ENCODE measurements at places on chromosomes 11 and 22.

DNA sequence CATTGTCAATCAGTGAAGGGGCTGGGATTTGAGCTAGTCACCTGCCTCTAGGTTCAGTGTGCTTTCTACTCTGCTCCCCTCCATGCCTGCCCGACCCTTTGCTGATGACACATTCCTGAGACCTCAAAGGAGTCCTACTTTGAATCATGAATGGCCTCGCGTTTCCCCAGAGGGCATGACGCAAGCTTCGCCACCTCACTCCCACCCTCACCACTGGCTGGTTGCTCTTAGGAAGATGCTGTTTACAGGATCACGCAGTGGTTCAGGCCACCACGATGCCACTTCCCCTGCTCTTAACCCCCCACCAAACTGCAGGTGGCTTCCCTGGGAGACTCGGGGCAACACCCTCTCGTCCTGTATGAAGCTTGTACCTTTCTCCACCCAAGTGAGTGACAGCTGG lies 62.9 kb upstream of the B3GAT1 start:
- DNase-seq = no peak

GRCh38 chr11:24833573-24833972 lies 336.7 kb downstream of the LUZP2 start:
- no peak for DNase-seq

DNA sequence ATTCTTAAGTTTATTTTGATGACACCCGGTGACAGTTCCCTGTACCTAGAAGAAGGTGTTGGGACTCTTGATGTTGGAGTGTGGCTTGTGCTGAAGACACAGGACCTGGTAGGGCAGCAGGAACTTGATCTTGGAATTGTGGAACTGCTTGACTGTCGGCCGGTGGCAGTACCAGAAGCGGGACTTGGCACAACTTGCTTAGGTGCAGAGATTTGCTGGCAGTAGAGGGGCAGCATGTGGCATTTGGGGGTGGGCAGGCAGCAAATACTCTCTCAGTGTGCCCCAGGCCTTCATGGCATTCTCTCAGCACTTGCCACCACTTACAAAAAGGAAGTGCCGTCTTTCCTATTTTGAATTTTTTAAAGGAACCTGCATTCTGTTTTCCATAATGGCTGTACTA lies 3.6 kb downstream of the PEX26 start:
- no peak for DNase-seq

- no peak for DNase-seq
These were observed 76.1 kb downstream of the PGR start for GRCh38 chr11:101053492-101053891.

- no peak for DNase-seq
These were observed 20.2 kb downstream of the RTN4RL2 start for GRCh38 chr11:57480409-57481137.

DNA sequence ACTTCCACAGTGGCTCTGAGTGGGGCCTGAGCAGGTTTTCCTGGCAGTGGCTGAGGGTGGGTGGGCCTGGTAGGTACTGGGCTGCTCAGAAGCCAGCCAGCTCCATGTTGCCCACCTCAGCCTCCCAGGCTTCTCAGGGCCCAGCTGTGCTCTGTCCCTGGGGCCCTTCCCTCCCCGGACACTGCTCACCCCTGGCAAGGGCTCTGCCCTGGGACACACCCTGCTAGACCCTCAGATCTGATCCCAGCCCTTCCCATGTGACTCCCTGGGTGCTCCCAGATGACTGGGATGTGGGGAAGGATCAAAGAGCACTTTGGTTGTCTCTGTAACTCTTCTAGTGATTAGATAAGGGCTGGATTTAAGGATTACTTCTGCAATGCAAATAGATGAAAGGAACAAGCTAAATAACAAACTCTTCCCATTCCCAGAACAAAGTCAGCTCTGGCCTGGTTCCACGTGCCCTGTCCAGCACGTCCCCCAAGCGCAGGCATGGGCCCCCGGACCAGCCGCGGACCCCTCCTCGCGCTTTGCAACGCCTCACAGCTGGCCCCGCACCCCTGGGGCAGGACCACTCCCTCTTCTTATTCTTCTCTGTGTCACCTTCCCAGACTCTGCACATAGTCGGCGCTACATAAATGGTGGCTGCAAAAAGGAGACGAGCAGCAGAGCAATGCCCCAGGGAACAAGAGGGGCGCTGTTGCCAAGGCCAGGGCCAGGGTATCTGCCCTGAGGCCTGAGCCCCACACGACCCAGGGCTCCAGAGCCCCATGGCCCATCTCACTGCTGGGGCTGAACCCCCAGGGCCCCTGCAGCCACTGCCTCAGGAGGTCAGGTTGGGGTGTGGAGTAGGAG lies 5.7 kb upstream of the KRTAP5-6 start:
- no peak for DNase-seq

DNA sequence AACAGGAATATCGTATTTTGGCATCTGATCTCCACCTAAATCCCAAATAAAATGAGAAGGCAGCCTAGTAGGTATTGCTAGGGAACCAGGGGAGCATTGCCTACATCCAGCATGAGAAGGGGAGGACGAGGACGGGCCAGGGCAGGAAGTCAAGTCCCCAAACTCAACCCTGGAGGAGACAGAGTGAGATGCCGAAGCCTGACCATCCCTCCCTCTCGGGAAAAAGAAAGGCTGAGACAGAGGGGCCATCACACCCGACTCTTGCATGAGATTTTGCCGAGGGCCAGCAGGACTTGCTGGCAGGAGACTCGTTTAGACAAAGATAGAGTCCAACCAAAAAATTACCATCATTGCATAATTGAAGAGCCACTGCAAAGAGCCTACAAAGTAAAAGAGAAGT lies 50.2 kb upstream of the SPATA19 start:
- DNase-seq = no peak

GRCh38 chr11:62419314-62419929 lies 589 bp downstream of the SCGB1A1 start:
- no peak for DNase-seq

- no peak for DNase-seq
These were observed 90.9 kb upstream of the GRAMD1B start for GRCh38 chr11:123338997-123339752.

GRCh38 chr11:102604011-102604410 lies 21.1 kb downstream of the MMP20 start:
- DNase-seq = no peak

GRCh38 chr11:47667135-47667534 lies 24.8 kb upstream of the MTCH2 start:
- DNase-seq = no peak

DNA sequence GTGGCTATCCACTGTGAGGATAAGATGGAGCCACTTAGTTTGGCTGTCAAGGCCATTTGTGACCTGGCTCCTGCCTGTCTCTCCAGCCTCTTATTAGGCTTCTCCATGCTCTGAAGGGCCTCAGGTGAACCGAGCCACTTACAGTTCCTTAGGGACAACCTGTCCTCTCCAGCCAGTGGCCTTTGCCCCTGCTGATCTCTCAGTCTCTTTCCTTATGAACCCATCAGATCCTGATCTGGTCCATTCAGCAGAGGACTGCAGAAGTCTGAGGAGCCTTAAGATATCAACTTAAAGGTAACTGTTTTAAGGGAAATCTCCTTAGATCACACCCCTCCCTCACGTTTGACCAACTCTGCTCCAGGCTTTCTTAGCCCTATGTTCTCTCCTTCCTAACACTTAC lies 2.4 kb downstream of the DUSP18 start:
- no peak for DNase-seq

DNA sequence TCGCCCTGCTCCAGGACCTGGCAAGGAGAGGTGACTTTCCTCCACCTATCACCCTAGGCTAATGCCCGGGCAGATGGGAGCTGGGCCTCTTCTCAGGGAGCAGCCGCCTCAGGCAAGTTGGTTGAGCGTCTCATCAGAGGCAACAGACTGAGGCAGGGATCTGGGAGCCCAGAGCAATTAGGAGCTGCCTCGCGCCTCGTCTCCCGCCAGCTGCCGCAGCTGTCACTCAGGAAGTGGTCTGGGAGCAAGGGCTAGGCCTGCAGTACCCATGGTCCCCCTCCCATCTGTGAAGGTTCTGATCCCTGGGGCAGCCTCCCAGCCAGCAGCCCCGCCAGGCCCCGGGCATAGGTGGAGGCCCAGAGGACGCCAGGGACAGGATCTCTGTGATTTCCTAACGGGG lies 4.6 kb upstream of the CABP7 start:
- no peak for DNase-seq

GRCh38 chr22:44373234-44373633 lies 60.5 kb upstream of the SHISAL1 start:
- no peak for DNase-seq

DNA sequence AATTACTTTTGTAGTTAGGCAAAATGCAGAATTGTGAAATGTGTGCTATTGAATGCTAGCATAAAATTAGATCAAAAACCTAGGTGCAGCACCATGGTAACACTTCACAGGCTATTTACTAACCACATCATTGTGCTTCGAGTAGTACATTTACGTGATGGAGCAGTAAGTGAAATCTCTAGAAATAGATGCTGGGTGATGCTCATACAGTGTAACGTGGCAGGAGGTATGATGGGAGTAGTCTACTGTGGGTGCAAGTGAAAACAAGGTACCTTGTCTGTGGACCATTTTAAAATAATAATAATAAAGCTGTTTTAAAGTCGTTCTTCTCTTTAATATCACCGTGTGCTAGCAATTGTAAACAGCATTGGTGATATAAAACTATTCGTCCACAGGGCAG lies 132.3 kb downstream of the DYNC2H1 start:
- DNase-seq = no peak

GRCh38 chr11:23903044-23903704 lies 593.7 kb upstream of the LUZP2 start:
- DNase-seq = peak; percentile 81

DNA sequence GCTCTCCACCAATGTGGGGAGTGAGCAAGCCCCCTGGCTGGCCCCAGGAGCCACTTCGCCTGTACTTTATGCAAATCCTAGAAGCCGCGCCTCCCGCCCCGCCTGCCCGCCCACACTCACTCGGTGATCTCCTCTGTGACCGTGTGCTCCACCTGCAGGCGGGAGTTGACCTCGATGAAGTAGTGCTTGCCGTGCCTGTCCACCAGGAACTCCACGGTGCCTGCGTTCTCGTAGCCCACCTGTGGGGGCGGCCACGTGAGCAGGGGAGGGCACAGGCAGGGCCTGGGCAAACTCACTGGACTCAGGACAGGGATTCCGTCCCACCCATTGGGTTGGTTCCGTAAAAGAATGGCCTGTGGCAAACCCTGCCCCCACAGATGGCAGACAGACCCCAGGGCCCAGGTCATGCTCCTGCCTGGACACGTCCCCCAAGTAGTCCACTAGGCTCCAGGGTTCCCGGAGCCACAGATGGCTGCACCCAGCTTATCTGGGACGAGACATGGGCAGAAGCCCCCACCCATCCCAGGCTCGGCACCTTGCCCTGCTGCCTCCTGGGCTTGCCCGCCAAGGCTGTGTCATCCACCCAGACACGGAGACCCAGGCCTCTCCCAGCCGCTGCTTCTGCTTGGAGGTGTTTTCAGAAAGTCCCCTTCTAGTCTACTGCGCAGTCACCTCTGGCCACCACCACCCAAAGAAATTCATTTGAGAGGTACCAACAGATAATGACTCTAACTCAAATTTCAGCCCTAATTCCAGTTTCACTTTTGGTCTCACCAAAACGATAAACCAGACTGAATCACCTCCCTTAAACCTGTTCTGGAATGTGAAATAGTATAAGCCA lies 12.1 kb downstream of the LRFN4 start:
- no peak for DNase-seq

- DNase-seq = no peak
These were observed 266.0 kb upstream of the MTNR1B start for GRCh38 chr11:92703449-92703830.

GRCh38 chr11:64297699-64298358 lies 2.3 kb upstream of the CATSPERZ start:
- DNase-seq = no peak

DNA sequence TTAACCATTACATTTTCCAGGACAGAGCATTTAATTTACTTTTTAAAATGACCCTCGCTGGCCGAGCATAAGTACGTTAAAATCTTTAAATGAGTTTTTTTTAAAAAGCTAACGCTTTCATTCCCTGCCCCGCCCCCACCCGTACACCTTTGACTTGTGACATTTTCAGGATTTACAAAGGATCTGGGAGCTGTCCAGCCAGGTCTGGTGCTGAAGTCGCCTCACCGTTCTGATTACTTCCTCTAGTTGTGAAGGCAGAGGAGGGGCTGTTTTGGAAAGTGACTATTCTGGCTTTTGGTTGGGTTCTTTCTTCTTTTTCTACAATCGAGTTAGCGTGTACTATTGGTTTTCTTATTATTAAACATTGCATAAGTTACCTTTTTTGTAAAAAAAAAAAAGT lies 2.9 kb downstream of the C11orf87 start:
- DNase-seq = no peak

GRCh38 chr11:14422052-14422813 lies 63.2 kb upstream of the RRAS2 start:
- DNase-seq = peak; percentile 81

DNA sequence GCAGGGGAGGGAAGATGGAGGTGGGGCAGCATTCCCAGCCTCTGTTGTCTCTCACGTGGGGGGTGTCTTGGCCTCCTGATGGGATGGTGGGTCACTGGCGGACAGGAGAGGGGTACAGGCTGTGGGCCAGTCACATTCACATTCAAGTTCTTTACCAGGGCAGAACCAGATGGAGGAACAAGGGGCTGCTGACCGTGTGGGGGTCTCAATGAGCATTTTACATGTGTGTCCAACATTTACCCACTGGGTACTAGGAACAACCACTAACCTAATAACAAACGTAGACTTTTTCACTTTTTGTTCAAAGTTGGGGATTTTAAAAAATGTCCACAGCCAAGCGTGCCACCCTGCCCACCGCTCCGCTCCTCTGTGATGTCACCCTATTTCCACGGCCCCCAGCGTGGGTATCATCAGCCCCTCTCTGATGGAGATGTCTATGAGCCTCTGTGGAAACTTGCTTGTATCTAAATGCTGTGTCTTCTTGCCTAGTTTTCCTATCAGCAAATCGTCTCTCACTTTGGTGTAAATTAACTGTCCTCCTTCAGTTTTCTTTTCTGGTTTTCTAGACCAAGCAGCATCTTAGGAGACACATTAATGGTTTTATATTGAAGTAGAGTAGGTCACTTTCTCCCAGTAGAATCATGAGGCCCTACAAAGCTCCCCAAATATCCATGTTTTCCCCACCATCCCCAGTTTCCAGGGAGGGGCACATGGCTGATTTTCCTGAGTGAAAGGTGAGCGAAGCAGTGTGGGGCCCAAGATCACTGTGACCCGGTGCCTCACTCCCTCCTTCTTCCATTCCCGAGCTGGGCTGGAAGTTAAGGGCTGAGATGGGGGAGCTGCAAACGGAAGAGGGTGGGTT lies 936.7 kb downstream of the BRD1 start:
- no peak for DNase-seq

- no peak for DNase-seq
These were observed 789 bp downstream of the SIK2 start for GRCh38 chr11:111602865-111603610.

GRCh38 chr11:113192121-113192925 lies 122.1 kb upstream of the TTC12 start:
- no peak for DNase-seq

DNA sequence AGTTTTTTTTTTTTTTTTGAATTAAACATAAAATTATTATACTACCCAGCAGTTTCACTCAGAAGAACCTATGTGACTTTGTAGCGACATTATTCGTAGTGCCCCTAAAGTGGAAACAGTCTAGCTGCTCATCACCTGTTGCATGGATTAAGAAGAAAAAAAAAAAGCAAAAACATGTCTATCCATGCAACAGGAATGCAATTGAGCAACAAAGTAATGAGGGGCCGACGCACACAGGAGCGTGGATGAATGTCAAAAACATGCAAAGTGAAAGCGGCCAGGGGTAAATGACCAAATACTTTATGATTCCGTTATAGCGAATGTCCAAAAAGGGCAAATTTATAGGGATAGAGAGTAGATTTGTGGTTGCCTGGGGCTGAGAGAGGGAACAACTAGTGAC lies 16.3 kb downstream of the MYO18B start:
- no peak for DNase-seq

Data from retinal pigment epithelial cell (primary cell).